ENCODE measurements at places on chromosomes 6 and 20. TPM values are rescaled to one million over a fixed set of nuclear protein-coding genes. Genes with fewer than 3 reads are reported as not detected.

GRCh38 chr6:117552618-117553017, 49.7 kb downstream of the GOPC start:
- DNase-seq = no peak

GRCh38 chr6:34866509-34866908, 21.3 kb downstream of the TAF11 start:
- no peak for DNase-seq

- DNase-seq = peak; percentile 51
Observed at GRCh38 chr20:17655865-17656479, 26.1 kb downstream of the RRBP1 start.

DNA sequence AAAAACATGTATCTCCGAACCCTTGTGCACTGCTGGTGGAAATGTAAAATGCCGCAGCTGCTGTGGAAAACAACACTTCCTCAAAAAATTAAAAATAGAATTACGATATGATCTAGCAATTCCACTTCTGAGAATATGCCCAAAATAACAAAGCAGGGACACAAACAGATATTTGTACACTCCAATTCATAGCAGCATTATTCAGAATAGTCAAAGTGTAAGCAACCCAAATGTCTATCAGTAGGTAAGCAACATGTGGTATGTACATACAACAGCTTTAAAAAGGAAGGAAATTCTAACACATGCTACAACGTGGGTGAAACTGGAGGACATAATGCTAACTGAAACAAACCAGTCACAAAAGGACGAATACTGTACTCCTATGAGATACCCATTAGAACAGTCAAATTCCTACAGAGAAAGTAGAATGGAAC, 5.7 kb upstream of the RAB5IF start:
- no peak for DNase-seq

GRCh38 chr6:167497428-167498056, 172.7 kb downstream of the TTLL2 start:
- DNase-seq = no peak

The MDFI gene
- 5.0 TPM for total RNA-seq

The RUNX2 gene
- 18.9 TPM for total RNA-seq

The IYD gene
- not detected for total RNA-seq

The FOXS1 gene
- total RNA-seq = 0.24 TPM
